Nucleus accumbens (tissue), 56 donors: ENCODE measurements at places on chromosomes 5 and 9.

DNA sequence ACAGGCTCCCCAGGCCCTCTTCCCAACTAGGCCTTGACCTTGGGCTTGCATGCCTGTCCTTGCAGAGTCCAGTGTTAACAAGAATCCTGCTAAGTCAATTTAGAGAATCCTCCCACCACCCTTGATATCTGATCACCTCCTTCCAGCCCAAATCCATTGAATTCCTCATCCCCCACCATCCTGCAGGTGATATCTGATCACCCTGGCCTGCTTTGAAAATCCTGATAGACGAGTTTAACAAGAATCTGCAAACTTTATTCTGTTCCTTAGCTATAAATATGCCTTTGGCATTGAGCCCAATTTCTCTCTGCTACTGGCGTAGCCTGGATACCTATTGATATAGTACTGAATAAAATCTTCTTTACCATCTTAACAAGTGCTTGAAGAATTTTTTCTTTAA, 125.5 kb downstream of the DIRAS2 start:
- DNase-seq: no peak

- DNase-seq: no peak
Measured at GRCh38 chr5:32276173-32276853, 36.4 kb downstream of the MTMR12 start.

- DNase-seq: no peak
Measured at GRCh38 chr5:135604056-135604455, 25.3 kb upstream of the CXCL14 start.

GRCh38 chr5:11037080-11037479, 276.0 kb upstream of the DAP start:
- no peak for DNase-seq

GRCh38 chr5:1030801-1031271, 22.2 kb downstream of the NKD2 start:
- DNase-seq: no peak

DNA sequence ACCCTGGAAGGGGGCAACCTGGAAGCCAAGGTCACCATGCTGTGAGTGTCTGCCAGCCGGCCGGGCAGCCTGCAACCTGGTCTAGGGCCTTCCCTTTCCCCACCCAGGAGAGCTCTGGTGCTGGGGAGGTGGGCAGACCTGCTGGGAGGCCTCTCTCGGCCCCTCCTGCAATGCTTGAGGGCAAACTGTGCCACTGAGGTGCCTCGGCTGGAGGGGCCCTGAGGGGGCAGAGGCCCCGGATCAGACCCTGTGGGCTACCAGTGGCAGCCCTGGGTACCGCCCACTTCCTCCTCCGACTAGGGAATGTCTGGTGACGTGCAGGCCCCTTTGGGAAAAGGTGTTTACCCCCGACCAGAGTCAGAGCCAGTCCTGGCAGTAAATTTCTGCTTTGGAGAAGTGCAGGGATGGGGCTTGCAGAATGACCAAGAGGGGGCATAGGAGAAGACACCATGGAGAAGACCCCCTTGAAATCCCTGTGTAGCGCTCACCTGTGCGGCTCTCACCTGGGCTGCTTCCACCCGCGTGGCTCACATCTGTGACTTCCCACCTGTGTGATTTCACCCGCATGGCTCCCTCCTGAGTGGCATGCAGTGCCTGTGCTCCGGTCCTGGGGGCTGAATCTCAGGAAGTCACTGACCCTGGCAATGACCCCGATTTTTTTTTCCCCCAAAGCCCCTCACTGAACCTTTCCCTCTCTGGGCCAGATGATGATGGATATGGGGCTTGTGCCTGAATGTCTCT, 1.1 kb downstream of the LCN1 start:
- DNase-seq: no peak

GRCh38 chr5:14436801-14437542, 144.6 kb upstream of the OTULINL start:
- no peak for DNase-seq

- DNase-seq: no peak
Measured at GRCh38 chr5:36147681-36148080, 4.0 kb downstream of the LMBRD2 start.

- DNase-seq: no peak
Measured at GRCh38 chr5:169814522-169814921, 165.8 kb downstream of the INSYN2B start.

DNA sequence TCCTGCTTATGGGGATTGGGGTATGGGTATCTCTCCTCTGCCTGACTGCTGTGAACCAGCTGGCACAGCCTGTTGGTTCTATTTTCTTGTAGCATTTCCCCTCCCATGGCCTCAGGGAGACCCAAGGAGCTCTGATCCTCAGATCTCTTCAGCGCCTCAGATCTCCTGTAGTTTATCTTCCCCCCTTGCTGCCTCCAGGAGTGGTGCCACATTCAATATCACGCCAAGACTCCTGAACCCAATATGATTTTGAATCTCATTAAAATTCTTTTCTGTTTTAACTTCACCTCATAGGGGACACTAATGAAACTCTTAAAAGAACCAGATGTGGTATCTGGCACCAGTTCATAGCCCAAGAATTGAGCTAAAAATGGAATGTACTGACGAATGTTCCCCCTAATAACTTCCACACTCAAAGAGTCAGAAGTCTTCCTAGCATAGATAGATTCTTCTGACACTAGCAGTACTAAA, 59.6 kb upstream of the LIFR start:
- DNase-seq: no peak

DNA sequence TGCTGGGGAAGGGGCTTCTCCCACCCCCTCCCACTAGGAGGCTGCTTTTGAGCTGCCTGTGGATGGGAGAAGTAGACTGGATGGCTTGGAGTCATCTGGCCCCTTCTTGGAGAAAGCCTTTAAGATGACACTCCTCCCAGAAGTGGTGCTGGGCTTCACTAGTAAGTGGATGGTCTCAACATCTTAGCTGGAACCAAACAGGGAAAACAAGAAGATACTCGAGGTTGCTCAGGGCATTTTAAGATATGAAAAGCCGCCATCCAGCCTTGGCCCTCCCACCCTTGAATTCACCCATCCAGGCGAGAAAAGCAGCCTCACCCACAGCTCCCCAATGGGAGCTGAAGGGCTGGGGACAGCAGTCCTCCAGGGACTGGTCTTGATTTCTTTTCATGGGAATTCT, 7.8 kb upstream of the SMIM32 start:
- no peak for DNase-seq

GRCh38 chr5:17169507-17169906, 47.9 kb upstream of the BASP1 start:
- no peak for DNase-seq

DNA sequence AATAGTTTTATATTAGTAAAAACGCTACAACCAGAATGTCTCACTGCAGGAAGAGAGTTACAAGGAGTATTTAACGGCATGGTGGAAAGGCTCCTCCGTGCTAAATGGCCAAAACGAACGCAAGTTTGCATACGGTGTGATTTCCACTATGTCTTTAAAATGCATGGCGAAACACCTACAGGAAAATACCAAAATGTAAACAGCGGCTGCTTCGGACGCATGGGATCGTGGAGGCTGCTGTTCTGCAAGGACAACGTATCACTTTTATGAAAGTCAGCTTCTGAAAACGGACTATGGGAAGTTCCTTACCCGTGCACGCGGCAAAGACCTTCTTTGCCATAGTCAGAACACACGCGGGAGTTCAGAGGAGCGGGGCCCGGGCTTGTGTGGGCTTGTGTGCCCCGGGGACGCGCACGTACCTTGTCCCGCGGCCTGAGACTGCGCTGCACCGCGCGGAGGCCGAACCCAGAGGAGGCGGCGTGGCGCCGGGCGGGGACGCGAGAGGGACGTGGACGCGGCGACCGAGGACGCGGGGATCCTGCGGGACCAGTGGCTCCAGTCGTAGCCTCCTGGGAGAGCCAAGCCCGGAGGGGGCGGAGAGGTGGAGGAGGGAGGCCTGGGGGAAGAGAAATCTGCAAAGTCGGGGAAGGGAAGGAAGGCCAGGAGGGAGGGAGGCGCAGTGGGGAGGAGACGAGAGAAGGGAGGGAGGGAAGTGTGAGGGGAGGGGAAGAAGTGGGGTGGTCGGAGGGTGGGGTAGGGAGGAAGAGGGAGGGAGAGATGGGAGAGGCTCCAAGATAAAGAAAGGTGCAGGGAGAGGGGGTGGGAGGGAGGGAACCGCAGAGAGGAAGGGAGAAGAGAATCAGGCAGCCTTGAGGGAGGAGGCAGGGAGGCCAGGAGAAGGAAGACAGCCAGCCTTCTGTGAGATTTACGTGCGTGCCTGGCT, at the start of gene CMBL:
CMBL (minus strand) TSS at position 697 of the 943 bp plus-strand sequence. CDS start 17,140 bp downstream, outside the sequence.
- DNase-seq: peak; percentile 47

- DNase-seq: no peak
Measured at GRCh38 chr5:138784590-138784989, 31.4 kb downstream of the CTNNA1 start.

GRCh38 chr9:133732639-133733408, 5.3 kb downstream of the SARDH start:
- DNase-seq: no peak

- no peak for DNase-seq
Measured at GRCh38 chr5:72991394-72991793, 35.6 kb downstream of the FCHO2 start.

DNA sequence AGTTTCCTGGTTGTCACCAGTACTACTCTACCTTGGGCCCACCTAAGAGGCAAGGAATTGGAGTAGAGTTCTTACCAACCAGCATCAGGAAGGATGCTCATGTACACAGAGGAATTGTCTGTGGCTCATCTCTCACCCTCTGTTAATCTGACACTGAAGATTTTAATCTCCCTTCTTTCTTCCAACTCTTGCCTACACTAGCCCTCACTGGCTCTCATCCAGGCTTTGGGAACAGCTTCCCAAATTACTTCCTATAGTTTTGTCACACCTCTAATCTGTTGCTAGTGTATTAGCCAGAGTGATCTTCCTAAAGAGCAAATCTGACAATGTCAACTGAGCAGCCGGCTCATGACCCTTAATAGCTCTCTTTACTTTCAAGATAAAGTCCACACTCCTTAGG, 218.7 kb upstream of the TRIM32 start:
- no peak for DNase-seq

DNA sequence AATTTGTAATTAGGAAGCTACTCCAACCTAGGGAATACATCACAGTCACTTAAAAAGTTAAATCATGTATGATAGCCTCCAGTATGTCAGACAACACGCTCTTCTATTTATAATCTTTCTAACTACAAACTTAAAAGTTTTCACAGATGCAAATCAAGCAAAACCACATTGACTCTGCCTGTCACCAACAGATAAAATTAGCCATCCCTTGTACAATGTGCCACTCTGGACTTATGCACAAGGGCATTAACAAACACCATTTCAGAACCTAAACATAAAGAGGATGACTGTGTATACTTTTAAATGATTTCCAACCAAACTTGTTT, 14.7 kb downstream of the ERP44 start:
- no peak for DNase-seq

DNA sequence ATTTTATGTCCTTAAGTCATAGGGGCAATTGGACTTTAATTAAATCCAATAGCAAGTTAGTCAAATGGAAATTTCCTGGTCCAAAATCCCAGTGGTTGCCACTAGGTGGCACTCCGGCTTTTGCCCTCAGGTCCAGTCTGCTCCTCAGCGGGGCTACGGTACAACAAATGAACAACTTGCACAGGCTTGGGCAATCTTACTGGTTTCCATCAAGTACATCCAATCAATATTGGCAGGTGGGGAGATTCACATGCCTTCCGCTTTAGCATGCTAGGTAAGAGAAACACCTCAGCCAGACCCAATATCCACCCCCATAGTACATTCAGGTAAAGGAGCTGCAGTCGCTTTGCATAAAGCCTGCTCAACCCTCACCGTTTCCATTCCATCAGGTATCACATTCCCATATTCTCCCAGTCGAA, 6.3 kb upstream of the MXD3 start:
- no peak for DNase-seq

DNA sequence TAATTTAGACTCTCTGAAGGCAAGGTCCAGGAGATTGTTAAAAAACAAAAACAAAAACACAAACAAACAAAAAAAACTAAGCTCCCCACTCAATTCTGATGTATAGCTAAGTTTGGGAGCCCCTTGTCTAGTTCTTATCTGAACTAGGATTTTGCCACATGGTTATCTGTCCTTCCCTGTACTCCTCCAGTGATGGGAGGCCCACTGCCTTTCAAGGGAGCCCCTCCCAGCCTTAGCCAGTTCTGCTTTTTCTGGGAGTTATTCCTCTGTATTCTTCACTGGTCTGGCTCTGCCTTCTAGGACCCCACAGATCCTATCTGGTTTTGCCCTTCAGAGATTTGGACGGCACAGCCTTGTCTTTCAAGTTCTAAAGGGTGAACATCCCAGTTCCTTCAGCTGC, 2.1 kb upstream of the ALDH1B1 start:
- no peak for DNase-seq

DNA sequence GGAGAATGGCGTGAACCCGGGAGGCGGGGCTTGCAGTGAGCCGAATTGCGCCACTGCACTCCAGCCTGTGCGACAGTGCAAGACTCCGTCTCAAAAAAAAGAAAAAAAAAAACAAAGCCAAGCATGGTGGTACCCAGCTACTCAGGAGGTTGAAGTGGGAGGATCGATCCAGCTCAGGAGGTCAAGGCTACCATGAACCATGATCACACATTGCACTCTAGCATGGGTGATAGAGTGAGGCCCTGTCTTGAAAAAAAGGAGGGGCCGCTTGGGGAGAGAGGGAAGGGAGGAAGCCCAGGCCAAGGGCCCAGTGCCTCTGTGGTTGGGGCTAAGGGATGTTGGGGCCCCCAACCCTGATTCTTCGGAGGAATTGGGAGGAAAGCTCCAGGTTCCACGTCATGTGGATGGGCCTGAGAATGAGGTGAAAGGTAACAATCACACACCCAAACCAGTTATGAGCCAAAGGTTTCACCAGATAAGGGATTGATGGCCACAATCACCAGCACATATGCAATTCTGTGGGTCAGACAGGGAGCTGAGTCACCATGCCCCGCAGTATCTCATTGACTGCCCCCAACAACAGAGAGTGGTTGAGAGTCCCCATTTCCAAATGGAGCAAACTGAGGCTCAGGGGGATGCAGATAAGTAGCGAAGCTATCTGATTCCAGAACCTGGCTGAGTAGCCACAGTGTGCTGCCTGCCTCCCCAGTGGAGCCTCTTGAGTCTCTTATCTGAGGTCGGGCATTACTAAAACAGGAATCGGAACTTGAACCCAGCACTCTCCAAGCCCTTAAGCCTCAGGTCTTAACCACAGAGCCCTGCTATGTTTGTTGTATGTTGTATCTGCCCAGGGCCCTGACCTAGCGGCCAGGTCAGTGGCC, 20.5 kb downstream of the SWI5 start:
- DNase-seq: no peak

GRCh38 chr5:64883912-64884311, 115.2 kb downstream of the CWC27 start:
- DNase-seq: no peak

DNA sequence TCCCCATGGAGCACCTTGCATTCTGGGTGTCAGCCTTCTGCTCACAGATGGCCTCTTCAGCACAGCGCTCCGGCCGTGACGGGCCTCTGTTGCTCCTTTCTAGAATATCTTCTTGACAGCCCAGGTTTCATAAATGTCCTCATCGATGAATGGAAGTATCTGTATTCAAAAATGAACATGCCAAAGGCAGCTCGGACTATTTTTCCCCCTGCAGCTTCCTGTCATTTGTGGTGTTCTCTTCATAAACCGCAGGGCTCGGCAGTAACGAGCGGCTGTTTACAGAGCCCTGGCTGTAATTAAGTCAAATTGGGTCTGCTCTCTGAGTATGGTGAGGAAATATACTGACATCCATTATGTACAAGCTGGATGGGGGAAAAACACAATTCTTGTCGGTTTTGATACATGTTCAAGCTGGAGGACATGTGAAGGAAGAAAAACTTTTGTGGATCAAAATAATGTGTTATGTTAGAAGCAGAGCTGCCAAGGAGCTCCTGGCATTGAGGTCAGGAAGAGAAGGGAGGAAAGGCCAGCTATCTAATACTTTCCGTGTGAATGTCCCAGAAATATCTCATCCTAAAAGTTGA, 154.1 kb upstream of the CD180 start:
- DNase-seq: no peak

GRCh38 chr9:134695144-134695543, 53.5 kb downstream of the COL5A1 start:
- no peak for DNase-seq
